NCI-H1417 treated with DMSO at 0.1 percent for 48 hours (cell line): ENCODE measurements at places on chromosomes 11 and 22.

DNA sequence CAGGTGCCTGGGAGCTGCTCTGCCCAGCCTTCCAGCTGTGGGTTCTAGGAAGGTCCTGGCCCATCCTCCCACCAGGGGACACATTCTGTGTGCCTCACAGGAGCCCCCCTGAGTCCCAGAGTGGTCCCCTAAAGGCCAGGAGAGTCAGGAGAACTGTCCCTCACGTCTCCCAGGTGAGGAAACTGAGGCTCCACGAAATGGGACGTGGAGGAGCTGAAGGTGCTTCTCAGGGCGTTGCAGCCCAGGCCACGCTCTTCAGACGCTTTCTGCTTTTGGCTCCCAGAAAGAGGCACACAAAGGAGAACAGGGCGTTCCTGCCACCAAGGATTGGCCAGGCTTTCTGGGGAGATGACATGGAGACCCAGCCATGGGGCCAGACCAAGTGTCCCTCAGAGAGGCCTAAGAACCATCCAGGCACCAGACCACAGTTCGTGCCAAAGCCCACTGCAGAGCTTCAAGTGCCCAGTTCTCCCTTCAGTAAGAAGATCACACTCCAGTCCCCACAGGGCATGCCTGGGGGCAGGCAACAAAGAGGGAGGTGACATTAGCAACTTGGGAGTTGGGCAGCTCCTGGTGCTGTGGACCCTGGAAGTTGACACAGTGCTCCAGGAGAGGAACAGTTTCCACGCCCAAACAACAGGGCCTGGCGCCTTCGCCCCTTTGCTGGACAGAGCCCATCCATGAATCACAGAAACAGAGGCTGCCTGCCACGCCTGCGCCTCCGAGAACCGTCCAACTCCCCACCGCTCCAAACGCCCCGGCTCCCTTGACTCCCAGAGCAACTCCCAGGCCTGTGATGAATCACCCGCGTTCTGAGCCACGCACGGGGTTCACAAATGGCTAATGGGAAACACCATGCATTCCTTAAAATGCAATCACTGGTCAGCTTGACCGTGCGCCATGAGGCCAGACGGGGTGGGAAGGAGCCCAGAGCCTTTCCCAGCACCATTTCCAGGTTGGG lies 589.2 kb downstream of the BRD1 start:
- no peak for DNase-seq

DNA sequence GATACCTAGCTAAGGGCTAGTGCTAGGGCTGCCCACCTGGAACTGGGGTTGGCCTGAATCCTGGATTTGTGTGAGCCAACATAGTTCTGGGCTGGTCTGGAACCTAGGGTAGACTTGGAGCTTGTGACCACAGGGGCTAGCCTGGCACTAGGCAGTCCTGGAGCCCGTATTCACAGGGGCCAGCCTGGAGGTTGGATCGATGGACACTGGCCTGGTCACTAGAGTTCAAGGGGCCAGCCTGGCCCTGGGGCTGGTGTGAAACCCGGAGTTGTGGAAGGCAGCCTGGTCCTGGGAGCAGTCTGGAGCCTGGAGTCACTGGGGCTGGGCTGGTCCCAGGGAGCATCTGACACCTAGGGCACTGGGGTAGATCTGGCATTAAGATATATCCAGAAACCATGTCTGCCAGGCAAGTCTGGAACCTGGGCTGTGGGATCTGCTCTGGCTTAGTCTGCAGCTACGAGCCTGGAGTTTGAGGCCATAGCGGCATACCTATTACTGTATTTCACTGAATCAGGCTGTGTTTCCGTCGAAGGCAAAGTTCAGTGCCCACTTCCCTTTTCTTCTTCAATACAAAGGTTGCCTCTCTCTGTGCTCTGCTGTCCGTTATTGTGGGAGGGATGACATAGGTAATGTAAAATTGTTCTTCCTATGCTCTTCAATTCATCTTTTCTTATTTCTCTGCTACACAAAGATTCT lies 9.1 kb upstream of the GLYATL1B start:
- no peak for DNase-seq

DNA sequence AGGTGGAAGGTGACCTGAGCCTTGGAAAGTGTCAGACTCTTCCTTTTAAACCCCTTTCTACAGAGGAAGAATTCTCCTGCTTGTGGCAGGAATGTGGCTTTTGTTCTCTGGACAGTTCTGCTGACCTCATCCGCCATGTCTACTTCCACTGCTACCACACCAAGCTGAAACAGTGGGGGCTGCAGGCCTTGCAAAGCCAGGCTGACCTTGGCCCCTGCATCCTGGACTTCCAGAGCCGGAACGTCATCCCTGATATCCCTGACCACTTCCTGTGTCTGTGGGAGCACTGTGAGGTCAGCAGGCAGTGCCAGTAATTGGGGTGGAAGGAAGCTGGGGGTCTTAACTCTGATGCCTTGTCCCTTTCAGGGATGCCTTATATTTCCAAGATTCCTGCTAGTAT lies 9.3 kb downstream of the HINFP start:
- no peak for DNase-seq

GRCh38 chr22:50469377-50470305 lies 5.2 kb downstream of the SBF1 start:
- DNase-seq = no peak

GRCh38 chr11:73789279-73789670 lies 1.6 kb downstream of the MRPL48 start:
- no peak for DNase-seq

GRCh38 chr11:113161711-113162591 lies 152.4 kb upstream of the TTC12 start:
- DNase-seq = peak; percentile 95

DNA sequence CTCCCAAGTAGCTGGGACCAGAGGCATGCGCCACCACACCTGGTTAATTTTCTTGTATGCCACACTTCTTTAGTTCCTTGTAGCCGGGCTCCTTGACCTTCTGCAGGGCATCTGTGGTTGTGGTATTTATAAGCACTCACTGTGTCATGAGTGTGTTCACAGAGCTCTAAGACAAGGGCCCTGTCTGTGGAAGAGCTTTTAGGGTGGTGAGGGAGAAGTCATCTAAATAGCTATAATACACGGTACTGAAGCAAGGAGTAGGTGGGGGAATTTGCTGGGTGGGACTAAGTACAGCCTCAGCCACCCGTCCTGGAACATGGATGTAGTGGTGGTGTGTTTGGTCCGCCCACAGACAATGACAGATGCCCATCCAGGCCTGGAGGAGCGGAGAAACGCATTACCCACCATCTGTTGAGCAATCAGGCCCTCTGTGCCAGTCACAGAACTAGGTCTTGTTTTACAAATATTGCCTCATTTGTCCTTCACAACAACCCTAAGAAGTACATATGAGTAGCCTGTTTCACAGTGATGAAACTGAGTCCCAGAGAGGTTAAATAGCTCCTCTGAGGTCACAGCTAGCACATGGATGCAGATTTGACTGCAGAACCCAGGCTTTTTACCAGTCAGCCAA lies 10.1 kb downstream of the ACO2 start:
- no peak for DNase-seq

DNA sequence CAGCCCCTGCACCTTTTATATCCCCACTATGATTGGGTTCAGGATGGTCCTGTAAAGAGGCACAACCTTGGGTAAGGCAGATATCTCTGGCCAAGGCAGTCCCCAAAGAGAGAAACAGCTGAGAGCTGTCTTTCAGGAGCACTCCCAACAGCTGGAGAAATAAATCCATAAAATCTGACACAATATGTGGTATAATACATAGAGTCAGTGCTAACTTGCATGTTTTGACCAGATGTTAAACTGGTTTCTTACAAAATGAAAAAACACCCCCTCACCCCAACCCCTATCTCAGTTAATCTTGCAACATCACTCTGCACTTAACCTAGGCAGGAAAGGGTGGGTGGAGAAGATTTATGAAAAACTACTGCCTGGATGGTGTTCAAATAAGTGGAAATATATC lies 44.0 kb upstream of the C11orf87 start:
- DNase-seq = no peak

DNA sequence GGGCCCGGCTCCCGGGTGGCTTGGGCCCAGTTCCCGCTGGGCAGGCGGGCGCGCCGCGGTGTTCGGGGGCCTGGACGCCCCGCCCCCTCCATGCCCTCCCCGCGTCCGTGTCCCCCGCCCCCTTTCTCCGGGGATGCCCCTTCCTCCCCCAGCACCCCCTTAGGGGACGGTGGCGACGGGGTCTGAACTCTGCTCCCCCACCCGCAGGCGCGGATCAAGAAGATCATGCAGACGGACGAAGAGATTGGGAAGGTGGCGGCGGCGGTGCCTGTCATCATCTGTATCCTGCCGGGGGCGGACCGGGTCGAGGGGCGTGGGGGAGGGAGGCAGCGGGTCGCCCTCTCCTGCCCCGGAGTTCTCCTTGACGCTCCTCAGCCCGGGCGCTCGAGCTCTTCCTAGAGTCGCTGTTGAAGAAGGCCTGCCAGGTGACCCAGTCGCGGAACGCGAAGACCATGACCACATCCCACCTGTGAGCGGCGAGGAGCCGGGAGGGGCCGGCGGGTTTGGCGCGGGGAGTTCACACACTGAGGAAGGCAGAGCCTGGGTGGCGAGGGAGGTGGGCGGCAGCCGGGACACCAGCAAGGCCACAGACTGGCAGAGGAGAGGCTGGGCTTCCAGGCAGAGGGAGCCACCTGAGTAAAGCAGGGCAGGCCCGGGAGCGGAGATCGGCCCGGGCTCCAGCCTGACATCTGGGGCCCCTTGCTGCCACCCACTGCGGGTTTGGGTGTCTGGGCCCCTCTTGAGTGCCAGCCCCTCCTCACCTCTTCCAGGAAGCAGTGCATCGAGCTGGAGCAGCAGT lies 546 bp downstream of the DRAP1 start:
- no peak for DNase-seq

DNA sequence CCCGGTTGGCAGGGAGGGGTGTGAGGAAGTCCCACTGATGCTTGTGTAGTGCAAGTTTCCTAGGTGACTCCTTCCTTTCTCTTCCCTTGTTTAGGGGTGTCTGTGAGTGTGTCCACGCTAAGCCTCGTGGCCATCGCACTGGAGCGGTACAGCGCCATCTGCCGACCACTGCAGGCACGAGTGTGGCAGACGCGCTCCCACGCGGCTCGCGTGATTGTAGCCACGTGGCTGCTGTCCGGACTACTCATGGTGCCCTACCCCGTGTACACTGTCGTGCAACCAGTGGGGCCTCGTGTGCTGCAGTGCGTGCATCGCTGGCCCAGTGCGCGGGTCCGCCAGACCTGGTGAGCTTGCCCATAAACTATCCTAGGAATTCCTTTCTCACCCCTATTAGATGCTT lies 10.4 kb downstream of the CCKBR start:
- DNase-seq = no peak

DNA sequence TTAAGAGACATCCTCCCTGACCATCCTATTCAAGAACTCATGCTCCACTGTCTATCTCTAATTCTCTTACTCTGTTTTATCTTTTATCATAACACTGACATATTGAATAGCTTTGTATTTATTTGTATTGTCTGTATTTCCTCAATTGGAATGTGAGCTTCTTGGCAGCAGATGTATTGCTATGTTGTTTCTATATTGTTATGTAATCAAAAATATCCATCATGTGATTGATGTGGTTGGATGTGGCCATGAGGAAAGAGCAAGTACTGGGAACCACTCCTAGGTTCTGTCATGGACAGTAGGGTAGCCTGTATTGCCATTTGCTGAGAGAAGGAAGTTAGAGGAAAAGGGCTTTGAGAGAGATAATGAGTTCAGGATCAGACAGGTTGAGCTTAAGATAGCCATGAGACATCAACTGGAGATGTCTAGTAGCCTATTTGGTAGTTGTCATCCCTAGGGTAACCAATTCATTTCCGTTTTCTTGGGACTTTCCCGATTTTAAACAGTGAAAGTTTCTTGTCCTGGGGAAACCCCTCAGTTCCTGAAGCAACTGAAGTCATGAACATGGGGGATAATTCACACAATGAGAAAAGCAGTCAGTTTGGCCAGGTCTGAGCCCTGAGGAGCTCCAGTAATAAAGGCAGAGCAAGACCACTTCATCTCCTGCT lies 404.5 kb downstream of the INSC start:
- no peak for DNase-seq

- DNase-seq = peak; percentile 85
Observed at GRCh38 chr11:83493917-83494316, 207.8 kb upstream of the CCDC90B start.

- no peak for DNase-seq
Observed at GRCh38 chr22:48822278-48823233, 1005.1 kb downstream of the BRD1 start.

DNA sequence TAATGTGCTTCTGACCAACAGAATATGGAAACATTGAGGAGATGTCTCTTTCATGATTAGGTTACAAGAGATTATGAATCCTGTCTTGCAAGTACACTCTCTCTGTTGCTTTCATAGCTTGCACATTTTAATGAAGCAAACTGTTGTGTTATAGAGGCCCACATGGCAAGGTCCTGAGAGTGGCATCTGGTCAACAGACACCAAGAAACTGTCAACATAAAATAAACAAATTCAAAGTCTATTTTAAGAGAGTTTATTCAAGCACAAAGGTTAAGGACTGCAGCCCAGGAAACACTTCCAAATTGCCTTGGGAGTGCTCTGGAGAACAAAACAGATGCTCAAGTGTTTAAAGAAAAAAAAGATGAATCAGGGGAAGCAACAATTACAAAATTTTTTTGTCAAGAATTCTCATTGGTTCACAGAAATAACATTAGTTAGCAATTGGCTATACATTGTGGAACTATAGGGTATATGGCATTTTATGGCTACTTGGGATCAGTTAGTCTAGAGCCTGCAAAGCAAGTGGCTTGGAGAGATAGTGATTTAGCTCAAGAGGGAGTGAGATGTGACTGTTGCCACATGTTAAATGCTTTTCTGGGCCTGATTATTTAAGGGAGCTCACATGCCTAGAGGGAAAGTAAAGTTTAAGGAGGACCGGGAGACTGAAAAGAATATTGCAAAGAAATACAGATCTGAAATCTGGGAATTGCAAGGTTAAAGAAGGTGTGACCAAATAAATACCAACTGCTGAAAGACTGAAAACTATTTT lies 54.6 kb downstream of the CTSC start:
- DNase-seq = no peak

- DNase-seq = no peak
Observed at GRCh38 chr11:69899957-69900821, 81.0 kb upstream of the FGF3 start.

DNA sequence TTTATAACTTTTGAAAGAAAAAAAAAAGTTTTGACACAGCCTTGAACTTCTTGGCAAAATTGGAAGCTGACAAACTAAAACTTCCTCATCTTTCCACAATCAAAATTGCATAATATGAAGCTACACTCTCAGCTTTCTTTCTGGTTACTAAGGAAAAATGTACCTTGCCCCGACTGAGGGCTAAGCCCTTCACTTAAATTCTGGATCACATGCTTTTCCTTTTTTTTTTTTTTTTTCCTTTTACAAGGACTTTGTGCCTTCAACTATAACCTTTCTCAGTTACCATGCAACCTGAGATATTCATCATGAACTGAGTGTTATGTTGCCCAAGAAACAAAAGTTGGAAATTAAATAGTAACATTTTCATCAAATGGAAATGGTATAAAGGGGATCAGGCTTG lies 188.5 kb upstream of the CARD18 start:
- no peak for DNase-seq
